ENCODE measurements at places on chromosomes 7 and 10.

DNA sequence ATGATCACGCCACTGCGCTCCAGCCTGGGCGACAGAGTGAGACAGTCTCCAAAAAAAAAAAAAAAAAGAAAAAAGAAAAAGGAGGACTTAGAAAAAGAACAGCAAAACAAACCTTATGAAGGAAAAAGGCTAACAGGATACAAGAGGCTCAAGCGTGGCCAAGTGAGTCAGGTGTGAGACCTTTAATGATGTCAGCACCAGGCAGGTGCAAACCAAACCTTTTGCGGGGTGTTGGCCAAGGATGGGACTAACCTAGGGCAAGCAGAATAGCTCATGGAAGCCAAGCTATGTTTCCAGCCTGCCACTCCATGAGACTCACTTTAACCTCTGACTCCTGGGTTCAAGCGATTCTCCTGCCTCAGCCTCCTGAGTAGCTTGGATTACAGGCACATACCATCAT, 11.3 kb upstream of the GNA12 start:
- DNase-seq, result no peak

- DNase-seq, result no peak
Measured at GRCh38 chr10:100479037-100479436, 16.2 kb downstream of the WNT8B start.

DNA sequence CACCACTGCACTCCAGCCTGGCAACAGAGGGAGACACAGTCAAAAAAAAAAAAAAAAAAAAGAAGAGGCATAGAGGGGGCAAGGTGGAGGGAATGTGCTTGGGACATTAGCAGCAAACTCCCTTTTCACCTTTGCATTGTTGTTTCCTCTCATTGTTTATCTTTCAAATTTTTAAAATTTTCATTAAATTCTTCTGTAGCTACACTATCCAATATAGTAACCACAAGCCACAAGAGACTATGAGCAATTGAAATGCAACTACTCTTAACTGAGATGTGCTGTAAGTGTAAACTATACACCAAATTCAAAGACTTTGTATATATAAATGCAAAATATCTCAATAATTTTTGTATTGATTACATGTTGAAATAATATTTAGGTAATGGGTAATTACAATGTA, 43.4 kb downstream of the EBLN1 start:
- no peak for DNase-seq

GRCh38 chr10:28008054-28008453, 9.2 kb upstream of the ODAD2 start:
- no peak for DNase-seq

GRCh38 chr7:78057571-78057970, 259.0 kb downstream of the PHTF2 start:
- DNase-seq, result no peak
